ENCODE measurements at places on chromosomes 16 and 17. TPM values are rescaled to one million over a fixed set of nuclear protein-coding genes. Genes with fewer than 3 reads are reported as not detected.

The TMEM238L gene
- total RNA-seq: not detected

The UMOD gene
- not detected for total RNA-seq

The DHRS7C gene
- 44.6 TPM for total RNA-seq

The TNFRSF13B gene
- not detected for total RNA-seq

The GPR179 gene
- 0.16 TPM for total RNA-seq

The SLC35G6 gene
- total RNA-seq: not detected
